ENCODE measurements at places on chromosomes 3 and 15. TPM values are rescaled to one million over a fixed set of nuclear protein-coding genes. Genes with fewer than 3 reads are reported as not detected.

The AP3B2 gene
- total RNA-seq = 19.2 TPM

The PAQR9 gene
- total RNA-seq = 2.3 TPM

DNA sequence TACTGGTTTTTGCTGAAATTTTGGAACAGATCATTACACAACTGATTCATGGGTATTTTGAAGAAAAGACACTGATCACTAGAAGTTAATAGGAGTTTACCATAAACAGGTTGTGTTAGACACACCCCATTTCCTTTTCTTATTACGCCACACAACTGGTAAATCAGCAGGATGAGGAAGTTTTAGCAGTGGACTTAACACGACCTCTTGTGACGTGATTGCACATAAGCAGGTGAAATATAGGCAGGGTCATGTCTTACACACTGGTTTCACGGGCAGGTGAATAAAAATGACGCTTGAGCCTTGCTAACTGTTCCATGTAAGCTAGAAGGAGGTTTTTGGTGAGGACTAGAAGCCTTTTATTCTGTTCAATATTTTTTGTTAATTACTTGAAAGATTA, 27.1 kb upstream of the TPRG1 start:
- no peak for DNase-seq

The ALPK3 gene
- 29.7 TPM for total RNA-seq

The MCTP2 gene
- 6.1 TPM for total RNA-seq

- DNase-seq = no peak
These were observed 15.4 kb upstream of the CX3CR1 start for GRCh38 chr3:39295184-39295775.

DNA sequence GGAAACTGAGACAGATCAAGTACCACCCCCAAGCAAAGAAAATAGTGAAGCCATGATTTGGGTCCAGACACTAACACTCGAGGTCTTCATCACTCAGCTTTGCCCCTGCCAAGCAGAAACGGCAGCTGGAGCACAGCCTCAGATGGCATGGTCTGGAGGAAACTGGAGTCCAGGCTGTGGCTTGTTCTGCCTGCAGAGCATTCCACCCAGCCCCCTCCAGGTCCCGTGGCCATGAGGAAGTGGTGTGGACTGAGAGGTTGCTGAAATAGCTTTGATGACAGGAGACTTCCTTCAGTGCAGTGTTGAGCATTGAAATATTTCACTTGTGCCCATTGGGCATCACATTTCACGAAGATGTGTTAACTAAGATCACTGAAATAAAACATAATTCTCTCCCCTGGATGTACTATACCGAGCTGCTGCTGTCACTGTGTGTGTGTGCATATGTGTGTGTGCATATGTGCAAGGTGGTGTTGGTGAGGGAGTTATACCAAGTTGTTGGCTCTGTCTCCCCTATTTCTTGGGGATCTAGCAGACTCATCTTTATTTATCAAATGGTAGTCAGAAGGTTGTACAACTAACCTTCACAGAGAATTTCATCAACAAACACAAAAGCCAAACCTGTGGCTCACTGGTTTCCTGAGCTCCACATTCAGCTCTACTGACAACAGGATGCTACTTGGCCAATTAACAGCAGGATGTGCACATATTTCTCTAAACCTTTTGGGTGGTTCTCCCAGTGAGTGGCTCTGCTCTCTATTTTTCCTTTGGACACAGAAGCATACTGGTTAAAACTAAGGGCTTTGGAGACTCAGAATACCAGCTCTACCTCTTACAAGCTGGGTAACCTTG, 660.1 kb upstream of the CFAP20DC start:
- no peak for DNase-seq

The SCN11A gene
- 0.14 TPM for total RNA-seq

The ASB14 gene
- total RNA-seq = not detected

- DNase-seq = no peak
These were observed 15.1 kb upstream of the TMEM158 start for GRCh38 chr3:45241206-45241605.

- DNase-seq = no peak
These were observed 237.0 kb downstream of the SCAPER start for GRCh38 chr15:76667943-76668715.

The TMEM212 gene
- total RNA-seq = not detected

DNA sequence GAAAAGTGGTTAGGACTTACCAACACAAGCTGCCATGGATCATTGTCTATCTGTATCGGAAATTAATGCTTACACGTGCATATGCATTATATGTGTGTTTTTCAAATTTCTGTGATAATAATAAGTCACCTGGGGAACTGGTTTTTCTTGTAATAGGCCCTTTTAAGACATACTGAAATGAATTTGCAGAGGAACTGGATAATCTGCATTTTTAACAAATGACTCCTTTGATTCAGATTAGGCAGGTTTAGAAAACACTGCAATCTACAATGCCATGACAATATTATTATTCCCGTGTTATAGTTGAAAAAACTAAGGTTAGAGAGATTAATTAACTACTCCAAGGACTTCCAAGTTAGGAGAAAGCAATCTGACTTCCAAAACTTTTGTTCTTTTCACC, 23.4 kb downstream of the STRIT1 start:
- no peak for DNase-seq

DNA sequence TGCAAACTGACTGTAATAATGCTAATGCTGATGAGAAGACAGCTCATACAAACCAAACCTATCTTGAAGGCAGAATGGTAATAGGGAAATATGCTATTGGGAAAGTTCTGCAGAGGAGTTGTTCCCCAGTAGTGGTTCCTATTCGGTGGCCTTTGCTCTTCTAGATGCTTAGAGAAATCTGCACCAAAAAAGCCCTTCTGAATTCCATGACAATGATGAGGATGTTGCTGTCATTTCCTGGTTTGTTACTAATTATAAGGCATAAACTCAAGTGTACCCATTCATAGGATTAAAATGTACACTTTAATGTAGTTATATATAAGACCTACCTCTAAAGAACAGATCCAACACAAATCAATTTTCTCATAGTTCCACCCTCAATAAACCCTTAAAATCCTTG, 30.1 kb downstream of the TOMM70 start:
- DNase-seq = no peak

GRCh38 chr3:153331676-153332075, 169.7 kb downstream of the RAP2B start:
- DNase-seq = no peak

- no peak for DNase-seq
These were observed 197.0 kb downstream of the LPP start for GRCh38 chr3:188350961-188351360.

- no peak for DNase-seq
These were observed 6.8 kb downstream of the USP4 start for GRCh38 chr3:49333091-49333490.

- no peak for DNase-seq
These were observed 35.5 kb upstream of the ALDH1A3 start for GRCh38 chr15:100844167-100844566.

- no peak for DNase-seq
These were observed 4.6 kb downstream of the MCCC1 start for GRCh38 chr3:183094711-183095110.

The CLDN16 gene
- not detected for total RNA-seq

The ATP13A4 gene
- not detected for total RNA-seq

The CADM2 gene
- 13.3 TPM for total RNA-seq

- no peak for DNase-seq
These were observed 22.5 kb downstream of the CCR4 start for GRCh38 chr3:32973982-32974381.

GRCh38 chr15:81163961-81164800, 30.1 kb downstream of the CFAP161 start:
- DNase-seq = no peak

Measured in GM23338 (cell line).